ENCODE measurements at places on chromosomes 3 and 15.

DNA sequence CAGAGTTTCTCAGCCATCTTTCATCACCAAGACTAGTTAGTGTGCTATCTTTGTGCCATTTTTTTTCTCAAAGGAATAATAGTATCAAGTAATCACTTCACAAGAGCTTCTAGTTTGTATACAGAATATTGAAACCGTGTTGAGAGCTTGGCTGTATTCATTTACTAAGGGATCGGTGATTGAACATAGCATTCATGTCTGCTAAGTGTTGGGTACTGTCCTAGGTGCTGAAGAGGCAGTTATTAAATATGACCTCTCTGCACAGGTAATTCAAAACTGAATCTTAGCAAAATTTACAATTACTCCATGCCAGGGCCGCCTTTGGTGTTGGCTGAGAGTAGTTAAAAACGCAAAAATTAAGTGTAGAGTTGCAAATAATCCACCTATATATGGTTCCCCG is 355.3 kb upstream of the RORA start:
- DNase-seq: no peak

- DNase-seq: no peak
These were observed 66.4 kb downstream of the ASTE1 start for GRCh38 chr3:130960139-130960795.

GRCh38 chr15:85354461-85354860 is 25.9 kb upstream of the AKAP13 start:
- DNase-seq: no peak

GRCh38 chr15:65595960-65596359 is 15.0 kb downstream of the INTS14 start:
- DNase-seq: no peak

- DNase-seq: no peak
These were observed 190.9 kb downstream of the SLC9A9 start for GRCh38 chr3:143657391-143657790.

GRCh38 chr3:156602424-156602823 is 47.5 kb upstream of the SSR3 start:
- DNase-seq: no peak

DNA sequence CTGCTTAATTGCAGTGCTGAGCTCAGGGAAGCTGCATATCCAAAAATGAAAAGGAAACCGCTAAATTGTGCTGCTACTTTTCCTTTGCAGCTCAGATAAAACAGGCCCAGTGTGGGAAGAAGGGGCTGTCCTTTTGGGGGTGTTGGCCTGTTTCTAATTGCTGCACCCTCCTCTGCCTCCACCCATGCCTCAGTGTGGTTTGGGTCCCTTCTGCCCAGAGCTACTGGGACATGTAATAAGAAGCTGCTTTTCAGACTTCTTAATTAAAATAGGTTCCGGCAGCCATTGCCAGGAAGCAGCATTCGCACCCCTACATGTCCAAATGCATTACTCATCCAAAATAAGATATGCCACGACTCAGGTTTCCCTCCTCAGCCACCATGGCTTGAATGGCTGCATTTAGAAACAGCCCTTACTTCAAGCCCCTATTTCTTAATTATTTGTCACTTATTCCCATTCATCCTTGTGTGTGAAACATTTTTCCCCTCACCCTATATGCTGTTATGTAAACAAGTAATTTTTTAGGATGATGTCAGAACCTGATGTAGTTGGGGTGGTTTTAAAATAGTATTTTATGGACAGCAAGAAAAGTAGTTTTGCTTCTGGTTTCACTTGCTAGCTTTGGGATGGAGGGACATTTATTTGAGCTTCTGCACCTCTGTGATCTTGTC is 235.9 kb upstream of the CTDSPL start:
- no peak for DNase-seq

- DNase-seq: no peak
These were observed 28.4 kb upstream of the SMAD6 start for GRCh38 chr15:66673410-66674322.

- DNase-seq: no peak
These were observed 243.2 kb downstream of the NSUN3 start for GRCh38 chr3:94305835-94306611.

DNA sequence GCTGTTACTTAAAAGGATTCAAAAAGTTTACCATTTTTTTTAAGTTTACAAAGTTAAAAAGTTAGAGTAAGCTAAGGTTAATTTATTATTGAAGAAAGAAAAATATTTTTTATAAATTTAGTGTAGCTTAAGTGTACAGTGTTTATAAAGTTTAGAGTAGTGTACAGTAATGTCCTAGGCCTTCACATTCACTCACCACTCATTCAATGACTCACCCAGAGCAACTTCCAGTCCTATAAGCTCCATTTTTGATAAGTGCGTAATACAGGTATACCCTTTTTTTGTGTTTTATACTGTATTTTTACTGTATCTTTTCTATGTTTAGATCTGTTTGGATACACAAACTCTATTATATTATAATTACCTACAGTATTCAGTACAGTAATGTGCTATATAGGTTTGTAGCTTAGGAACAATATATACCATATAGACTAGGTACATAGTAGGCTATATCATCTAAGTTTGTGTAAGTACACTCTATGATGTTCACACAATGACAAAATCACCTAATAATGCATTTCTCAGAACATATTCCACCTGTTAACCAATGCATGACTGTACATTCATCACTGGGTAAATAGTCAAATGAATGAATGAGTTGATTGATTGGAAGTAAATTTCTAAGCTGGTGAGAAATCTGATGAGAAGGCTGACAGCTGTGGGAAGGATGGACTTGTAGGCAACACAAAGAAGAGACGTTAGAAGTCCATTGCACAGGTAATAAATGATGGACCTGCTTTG is 95.2 kb upstream of the CDIN1 start:
- DNase-seq: no peak

- DNase-seq: no peak
These were observed 199.6 kb downstream of the FMN1 start for GRCh38 chr15:32994810-32995424.

GRCh38 chr3:40333416-40333815 is 23.9 kb downstream of the EIF1B start:
- no peak for DNase-seq

DNA sequence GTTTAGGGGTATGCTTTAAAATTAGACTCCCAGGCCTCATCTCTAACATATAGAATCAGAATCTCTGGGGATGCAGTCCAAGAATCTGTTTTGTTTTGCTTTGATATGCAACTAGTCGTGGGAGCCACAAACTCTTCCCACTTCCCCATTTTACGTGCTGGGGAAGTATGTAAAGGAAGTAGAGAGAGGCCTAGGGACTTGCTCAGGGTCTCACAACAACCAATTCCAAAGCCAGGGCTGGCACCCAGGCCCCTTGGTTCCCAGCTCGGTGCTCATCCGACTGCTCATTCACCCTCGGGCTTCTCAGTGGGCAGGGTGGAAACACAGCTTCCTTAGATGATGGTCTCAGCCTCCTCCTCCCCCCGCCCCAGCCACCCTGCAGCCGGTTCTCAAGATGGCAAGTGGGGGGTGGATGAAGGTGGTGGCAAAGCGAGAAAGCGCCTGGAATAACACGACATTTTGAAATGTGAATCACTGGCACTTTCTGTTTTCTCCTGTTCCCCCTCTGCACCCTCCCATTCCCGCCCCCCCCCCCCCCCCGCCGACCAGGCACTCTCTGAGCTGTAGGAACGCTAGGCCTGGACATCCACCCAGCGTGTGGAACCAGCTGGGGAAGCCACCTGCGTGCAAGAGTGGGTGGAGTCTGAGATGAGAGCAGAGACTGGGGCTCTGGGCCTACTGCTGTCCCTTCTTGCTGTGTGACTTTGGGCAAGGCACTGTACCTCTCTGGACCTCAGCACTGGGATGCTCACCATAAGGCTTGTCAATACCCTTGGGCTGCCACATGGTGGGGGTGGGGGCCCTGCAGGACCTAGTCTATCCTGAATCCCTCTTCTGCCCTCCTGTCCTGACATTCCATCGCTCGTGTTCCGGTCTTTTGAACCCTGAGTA is 214.5 kb downstream of the RPLP1 start:
- DNase-seq: no peak

DNA sequence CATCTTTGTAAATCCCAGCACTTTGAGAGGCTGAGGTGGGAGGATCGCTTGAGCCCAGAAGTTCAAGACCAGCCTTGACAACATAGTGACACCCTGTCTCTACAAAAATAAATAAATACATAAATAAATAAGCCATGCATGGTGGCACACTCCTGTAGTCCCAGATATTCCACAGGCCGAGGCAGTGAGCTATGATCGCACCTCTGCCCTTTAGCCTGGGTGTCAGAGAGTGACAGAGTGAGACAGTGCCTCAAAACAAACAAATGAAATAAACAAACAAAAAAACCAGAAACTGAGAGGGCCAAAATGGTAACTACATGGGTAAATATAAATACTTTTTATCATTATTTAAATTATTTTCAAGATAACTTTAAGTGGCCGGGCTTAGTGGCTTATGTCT is 445.4 kb downstream of the ZIC1 start:
- no peak for DNase-seq

- no peak for DNase-seq
These were observed 750.4 kb upstream of the NR2F2 start for GRCh38 chr15:95580121-95580520.

- no peak for DNase-seq
These were observed 7.4 kb downstream of the ZIC4 start for GRCh38 chr3:147398813-147399534.

GRCh38 chr15:78709263-78709882 is 68.4 kb upstream of the CHRNB4 start:
- no peak for DNase-seq

- no peak for DNase-seq
These were observed 67.7 kb upstream of the FGF12 start for GRCh38 chr3:192795021-192795420.

DNA sequence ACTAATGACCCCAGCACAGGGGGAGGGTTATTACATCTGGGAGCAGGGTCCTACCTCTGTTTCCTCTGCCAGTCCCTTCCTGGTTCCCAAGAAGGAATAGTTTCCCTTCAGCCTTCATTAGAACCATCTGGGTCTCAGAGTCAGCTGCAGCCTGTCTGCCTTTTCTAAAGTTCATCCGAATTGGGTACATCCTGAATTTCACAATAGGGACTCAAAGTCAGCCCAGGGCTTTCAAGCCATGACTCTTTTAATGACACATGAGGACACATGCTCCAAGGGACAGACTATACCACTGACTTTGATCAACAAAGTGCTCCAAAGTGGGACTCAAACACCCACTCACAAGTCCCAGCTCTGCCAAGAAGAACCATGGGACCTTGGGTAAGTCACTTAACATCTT is 12.7 kb upstream of the CRABP1 start:
- no peak for DNase-seq

- DNase-seq: no peak
These were observed 36.2 kb upstream of the TSPAN3 start for GRCh38 chr15:77107068-77107467.

GRCh38 chr3:10547841-10548783 is 42.7 kb upstream of the ATP2B2 start:
- no peak for DNase-seq

- no peak for DNase-seq
These were observed 22.7 kb upstream of the UBXN7 start for GRCh38 chr3:196454935-196455334.

DNA sequence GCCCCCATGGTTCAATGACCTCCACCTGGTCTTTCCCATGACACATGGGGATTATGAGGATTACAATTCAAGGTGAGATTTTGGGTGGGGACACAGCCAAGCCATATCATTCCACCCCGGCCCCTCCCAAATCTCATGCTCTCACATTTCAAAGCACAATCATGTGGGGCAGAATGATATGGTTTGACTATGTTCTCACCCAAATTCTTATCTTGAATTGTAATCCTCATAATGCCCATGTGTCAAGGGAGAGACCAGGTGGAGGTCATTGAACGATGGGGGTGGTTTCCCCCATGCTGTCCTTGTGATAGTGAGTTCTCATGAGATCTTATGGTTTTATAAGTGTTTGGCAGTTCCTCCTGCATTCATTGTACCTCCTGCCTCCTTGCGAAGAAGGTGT is 2.4 kb upstream of the CLEC3B start:
- no peak for DNase-seq

GRCh38 chr15:75872403-75872990 is 29.2 kb downstream of the UBE2Q2 start:
- no peak for DNase-seq

DNA sequence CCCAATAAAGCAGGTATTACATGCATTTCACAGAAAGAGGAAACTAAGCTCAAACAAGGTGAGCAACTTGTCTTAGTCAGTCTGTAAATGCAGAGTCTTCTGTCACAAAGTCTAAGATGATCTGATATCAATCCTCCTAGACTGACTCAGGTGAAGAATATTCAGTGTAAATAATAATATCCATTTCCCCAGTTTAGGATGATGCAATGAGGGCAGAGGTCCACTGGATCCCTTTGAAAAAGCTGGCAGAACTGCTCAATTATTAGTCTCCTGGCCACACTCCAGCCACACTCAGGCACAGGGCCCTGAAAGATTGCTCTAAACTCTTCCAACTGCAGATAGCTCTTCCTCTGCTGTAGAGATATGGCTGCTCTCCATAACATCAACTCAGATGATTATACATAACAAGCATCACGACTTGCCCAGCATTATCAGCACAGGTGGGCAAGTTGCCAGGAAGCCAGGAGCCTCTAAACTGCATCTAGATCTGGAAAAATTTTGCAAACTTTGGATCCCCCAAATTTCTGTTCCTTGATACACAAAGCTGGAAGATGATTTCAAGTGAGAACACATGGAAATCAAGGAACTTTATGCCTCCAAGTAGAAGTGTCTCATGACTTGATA is 129.8 kb upstream of the CPNE4 start:
- no peak for DNase-seq

DNA sequence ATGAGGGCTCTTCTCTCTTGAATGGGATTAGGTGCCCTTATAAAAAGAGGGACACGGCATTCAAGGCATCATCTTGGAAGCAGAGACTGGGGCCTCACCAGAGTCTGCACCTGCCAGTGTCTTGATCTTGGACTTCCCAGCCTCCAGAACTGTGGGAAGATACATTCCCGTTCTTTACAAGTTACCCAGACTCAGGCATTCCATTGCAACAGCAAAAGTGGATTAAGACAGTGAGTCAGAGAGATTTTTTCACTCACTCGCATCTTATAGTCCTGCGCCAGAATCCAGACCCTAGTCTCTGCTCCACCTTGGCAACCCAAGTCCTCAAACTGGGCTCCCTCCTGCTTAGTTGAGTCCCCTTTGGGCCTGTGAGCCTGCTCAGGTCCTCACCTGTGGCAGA is 2.7 kb downstream of the LCTL start:
- no peak for DNase-seq

GRCh38 chr15:97521381-97522285 is 438.9 kb upstream of the ARRDC4 start:
- no peak for DNase-seq

DNA sequence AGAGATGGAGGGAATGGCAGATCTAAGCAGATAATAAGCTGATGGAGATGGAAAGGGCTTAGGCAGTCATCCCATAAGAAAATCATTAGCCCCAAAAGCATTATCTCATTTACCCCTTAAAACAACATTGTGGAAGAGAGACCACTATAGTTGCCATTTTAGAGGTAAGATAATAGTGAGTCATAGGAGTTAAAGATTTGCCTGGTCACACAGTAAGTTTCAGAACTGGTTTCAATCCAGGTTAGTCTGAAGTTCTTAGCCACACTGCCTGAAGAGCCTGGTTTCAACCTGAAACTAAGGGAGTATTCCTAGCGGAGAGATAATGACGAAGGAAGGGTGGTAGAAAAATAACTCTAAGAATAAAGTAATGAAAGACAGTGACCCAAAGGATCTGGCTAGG is 13.0 kb upstream of the UBR1 start:
- DNase-seq: no peak

- no peak for DNase-seq
These were observed 10.2 kb upstream of the HHATL start for GRCh38 chr3:42712688-42713372.

All from GOT3 (cell line).